MCF 10A (cell line): ENCODE measurements at places on chromosomes 16 and 17.

DNA sequence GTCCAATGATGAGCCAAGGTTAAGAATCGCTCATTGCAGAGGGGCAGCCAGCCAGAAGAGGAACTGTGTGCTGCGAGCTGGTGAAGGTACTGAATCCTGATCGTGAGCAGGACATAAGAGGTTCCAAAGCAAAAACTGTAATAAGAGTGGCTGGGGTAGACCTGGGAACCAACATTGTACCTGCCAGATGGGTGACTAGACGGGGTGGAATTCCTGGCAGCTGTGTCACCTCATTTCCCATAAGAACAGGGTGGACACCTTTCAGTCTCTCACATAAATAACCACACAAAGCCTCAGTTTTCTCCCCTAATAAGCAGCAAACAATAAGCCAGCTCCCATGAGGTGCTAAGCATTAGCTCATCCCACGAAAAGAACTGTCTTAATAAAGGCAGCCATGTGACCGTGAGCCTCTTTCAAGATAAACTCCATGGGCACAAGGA is 290.3 kb downstream of the SOX9 start:
- DNase-seq, result peak; percentile 83

GRCh38 chr17:56717471-56717870 is 116.2 kb downstream of the C17orf67 start:
- DNase-seq, result peak; percentile 48

- no peak for DNase-seq
These were observed 370.0 kb downstream of the CDH11 start for GRCh38 chr16:64751906-64752305.

DNA sequence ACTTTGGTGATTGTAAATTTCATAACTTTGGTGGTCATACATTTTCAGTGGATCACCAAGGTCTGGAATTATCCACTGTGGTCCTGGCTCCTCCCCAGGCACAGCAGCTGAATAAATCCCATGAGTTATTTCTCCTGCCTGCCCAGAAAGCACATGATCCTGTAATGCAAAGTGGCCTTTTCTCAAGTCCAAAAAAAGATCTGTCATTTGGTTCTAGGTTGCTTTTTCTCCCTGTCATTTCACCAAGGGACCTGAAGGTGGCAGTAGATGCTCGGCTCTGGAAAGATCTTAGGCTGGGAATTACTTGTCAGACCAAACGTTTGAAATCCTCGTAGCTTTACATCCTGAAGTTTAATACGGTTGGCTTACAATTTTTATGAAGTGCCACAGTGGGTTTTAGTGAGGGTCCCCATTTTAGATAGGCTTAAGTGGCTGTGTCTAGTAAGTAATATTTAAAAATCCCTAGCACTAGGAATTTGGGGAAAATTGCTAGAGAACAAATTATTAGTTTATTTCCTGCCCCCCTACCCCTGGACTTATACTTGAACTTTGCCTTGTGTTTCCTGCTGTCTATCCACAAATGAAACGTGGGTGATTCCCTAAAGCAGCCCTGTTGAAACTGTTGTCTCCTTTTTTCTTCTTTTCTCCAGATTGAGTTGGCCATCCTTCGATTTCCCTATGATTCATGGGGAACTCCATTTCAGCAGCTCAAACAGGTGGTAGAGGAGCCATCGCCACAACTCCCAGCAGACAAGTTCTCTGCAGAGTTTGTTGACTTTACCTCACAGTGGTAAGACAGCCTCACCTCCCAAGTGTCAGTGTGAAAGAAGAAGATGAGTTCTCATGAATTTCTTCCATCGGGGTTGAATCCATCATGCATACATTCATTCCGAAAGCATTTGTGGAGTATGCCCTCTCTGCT is 111.7 kb downstream of the MAP2K6 start:
- peak; percentile 75 for DNase-seq

DNA sequence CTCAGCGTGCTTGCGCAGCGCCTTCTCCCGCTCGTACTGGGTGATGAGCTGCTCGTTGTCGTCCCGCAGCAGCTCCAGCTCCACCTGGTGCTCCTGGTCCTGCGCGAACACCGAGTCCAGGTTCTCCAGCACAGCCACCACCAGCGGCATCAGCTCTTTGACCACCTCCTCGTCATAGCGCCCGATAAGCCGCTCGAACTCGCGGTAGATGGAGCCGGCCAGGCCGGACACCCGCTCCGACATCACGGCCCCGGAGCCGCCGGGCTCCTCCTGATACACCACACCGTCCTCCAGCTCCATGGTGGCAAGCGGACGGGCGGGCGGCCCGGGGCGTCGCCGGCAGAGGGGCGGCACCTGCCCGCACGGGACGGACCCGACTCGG is 320 bp downstream of the SPAG9 start:
- no peak for DNase-seq

- peak; percentile 77 for DNase-seq
These were observed 32.0 kb downstream of the MBTPS1 start for GRCh38 chr16:84084570-84085270.

- peak; percentile 81 for DNase-seq
These were observed 29.9 kb downstream of the DYNLL2 start for GRCh38 chr17:58112970-58113631.

DNA sequence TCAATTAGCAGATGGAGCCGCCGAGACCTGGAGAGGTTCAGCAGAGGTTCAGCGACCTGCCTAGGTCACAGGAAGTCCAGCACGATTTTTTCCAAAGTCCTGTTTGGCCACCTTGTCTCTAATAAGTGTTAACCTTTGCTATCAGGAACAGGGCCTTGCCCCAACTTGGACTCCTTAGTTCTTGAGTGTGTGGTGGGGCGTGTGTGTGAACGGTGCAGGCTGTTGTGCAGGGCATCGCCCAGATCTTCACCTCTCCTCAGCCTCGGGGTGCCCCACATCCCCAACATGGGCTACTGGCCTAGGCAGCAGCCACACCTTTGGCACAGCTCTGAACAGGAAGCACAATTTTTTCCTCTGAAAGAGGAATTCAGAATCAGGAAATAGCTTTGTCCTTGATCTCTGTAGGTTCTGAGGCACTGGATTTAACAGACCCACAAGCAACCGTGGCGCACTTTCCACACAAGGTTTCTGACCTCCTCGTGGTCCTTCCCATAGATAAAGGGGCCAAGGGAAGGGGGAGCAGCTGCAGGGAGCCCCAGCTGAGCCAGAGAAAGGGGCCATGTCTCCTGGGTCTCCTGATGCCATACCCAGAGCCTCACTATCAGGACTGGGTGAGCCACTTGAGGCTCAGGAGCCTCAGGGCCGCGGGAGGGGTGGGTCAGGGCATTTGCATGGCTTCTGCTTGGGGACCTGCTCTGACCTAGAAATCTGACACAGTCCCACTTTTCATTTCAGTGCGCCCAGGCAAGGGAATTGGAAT is 10.4 kb downstream of the MPRIP start:
- DNase-seq, result no peak

GRCh38 chr16:66651965-66652364 is 44.6 kb downstream of the CMTM4 start:
- DNase-seq, result no peak

GRCh38 chr17:49862781-49863331 is 15.0 kb upstream of the TAC4 start:
- DNase-seq, result no peak

DNA sequence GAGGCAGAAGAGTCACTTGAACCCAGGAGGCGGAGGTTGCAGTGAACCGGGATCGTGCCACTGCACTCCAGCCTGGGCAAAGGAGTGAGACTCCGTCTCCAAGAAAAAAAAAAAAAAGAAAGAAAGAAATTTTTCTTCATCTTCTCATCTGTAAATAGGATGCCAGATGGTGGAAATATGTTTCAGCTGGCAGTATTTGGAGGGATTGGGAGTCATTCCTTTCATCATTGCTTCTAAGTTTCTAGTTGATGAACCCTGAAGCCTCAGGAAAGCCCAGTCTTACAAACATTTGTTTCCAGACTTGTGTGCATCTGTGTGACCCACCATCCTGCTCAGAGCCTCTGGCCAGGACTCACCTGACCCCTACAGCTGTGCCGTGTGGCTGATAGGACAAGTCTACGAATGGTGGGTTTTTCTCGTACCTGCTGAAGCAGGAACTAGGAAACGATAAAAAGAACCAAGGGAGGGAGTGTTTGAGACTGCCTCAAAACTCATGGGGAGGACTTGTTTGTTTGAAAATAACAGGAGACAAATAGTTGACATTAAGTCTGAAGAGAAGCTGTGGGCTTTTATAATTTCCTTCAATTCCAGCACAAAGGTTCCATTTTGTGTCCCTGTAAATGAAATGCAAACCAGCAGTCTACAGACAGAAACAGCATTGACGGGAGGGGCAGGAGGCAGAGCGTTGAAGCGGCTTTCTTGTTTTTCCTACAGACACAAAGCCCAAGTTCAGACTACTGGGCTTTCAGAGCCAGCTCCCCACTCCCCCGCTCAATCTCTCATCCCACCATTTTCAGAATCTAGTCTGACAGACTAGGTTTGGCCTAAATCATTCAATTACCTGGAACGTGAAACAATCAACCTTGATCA is 24.9 kb downstream of the CDRT4 start:
- DNase-seq, result no peak

- no peak for DNase-seq
These were observed 168.9 kb downstream of the SHISA9 start for GRCh38 chr16:13070268-13070667.

GRCh38 chr16:84520725-84521496 is 16.5 kb upstream of the MEAK7 start:
- DNase-seq, result peak; percentile 49

DNA sequence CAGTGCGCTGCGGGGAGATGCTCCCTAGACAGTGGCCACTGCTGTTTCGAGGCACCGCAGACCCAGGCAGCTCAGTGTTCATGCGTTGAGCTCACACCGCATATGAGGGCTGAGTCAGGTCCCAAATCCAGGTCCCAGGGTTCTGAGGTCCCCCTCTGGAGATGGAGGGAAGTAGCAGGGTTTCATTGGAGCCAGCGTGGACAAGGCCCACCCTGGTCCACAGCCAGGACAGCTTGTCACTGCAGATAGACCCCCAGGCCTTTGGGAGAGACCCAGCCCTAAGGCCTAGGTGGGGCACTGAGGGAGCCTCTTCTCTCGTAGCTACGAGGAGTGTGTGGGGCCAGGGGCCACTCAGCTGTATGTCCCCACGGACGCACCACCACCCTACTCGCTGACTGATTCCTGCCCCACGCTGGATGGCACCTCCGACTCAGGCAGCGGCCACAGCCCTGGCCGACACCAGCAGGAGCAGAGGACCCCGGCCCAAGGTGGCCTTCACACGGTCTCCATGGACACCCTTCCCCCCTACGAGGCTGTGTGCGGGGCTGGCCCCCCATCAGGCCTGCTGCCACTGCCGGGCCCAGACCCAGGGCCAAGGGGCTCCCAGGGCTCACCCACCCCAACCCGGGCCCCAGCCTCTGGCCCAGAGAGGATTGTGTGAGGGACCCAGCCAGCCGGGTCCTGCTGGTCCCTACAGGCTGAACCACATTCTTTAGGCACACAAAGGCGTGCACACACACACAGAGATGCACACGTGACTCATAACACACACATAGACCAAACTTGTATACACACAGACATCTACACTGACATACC is 53.4 kb downstream of the BEAN1 start:
- DNase-seq, result no peak

- DNase-seq, result no peak
These were observed 8.2 kb upstream of the CARMIL2 start for GRCh38 chr16:67636713-67637112.

GRCh38 chr16:15900901-15901500 is 12.6 kb upstream of the CEP20 start:
- DNase-seq, result peak; percentile 53

- DNase-seq, result no peak
These were observed 11.1 kb downstream of the ZNF768 start for GRCh38 chr16:30515275-30515674.

- no peak for DNase-seq
These were observed 644.1 kb downstream of the WWOX start for GRCh38 chr16:78743556-78743955.

GRCh38 chr17:8391711-8392110 is 5.9 kb downstream of the RNF222 start:
- no peak for DNase-seq

DNA sequence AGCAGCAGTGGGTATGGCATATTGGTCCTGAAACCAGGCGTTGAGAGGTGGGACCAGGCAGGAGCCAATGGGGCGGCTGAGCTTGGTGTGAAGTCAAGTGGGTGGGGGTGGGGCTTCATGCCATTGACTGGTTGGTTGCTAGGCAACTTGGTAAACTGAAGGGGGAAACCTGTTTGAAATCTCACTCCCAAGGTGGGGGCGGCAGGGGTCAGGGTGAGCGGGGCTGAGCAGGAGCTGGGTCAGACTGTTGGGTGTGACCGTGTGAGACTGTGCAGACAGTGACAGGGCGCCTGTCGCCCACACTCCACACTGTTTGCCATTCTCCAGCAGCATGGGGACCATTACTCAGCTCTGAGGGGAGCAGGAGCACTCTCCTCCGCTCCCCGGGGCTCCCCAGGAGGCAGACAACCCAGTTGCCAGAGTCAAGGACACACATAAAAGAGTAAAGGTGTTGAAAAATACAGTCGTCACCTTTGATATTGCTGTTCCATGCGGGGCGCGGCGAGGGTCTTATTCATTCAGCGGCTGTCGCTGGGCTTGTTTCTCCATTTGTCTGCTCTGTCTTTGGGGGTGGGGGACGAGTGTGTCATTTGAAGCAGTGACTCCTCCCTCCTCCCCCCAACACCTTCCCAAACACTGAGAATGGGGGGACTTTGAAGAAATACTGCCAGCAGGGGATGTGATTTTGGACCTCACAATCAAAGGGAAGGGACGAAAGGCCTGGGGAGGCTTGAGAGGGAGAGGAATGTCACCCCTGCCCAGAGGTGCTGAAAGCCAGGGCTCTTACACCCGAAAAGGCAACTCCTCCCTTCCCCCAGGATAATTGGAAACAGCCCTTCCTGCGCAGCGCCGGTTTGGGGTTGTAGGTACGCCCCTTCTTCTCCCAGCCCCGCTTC is 1.2 kb upstream of the EFNB3 start:
- DNase-seq, result no peak

GRCh38 chr16:1723450-1724147 is 17.6 kb downstream of the MAPK8IP3 start:
- DNase-seq, result peak; percentile 62

GRCh38 chr17:57541472-57542394 is 203.4 kb downstream of the CCDC182 start:
- peak; percentile 74 for DNase-seq

- DNase-seq, result no peak
These were observed 151.5 kb upstream of the TOM1L1 start for GRCh38 chr17:54749157-54749556.

DNA sequence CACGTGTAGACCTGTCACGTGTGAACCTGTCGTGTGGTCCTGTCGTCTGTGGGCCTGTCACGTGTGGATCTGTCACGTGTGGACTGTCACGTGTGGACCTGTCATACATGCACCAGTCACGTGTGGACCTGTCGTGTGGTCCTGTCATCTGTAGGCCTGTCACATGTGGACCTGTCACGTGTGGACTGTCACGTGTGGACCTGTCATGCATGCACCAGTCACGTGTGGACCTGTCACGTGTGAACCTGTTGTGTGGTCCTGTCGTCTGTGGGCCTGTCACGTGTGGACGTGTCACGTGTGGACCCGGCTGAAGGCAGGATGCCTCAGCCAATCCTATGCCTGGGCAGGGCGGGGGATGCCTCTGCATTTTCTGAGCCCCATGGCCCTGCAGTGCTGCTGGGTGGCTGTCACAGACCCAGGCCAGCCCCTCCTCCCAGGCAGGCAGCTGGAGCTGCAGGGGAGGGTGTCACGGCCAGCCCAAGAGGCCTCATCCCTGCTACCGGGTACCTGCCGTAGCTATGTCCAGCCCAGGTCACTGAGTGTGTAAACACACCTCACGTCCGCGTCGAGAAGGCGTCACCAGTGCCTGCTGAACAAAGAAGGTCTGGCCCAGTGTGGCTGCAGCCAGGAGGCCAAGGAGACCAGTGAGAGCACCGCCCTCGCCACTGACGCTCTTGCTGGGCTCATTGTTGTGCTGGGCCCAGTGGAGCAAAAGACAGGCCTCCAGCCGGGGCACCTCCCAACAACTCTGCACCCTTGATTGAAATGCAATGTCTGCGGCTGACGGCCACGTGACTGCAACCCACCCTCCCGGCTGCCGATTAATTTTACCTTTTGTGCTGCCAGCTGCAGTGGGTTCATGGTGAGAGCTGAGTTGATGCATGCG is 18.6 kb upstream of the ACSF3 start:
- DNase-seq, result no peak
